CD4-positive, alpha-beta T cell treated with Interleukin-1 beta for 1 hour (primary cell): ENCODE measurements at places on chromosomes 6 and 20.
A peak's percentile ranks its signal among the peaks of the same experiment; 100 is the strongest.

DNA sequence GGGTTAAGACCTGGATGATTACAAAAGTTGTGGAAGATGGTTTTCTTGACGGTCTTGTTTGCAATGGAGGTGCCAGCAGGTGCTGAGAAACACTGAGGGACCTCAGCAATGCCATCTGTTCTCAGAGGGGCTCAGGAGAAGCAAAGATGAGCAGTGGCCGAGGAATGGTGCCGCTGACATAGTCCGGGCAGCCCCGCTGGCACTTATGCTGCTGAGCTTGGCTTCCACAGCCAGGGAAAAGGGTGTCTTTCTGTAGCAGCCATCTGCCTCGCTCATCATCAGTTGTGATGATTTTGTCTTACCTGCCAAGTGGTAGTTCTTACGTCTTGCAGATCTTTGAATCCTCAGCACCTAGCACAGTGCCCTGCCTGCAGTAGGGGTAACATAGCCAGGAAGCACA, 55.7 kb downstream of the PPP1R14C start:
- DNase-seq, result no peak

DNA sequence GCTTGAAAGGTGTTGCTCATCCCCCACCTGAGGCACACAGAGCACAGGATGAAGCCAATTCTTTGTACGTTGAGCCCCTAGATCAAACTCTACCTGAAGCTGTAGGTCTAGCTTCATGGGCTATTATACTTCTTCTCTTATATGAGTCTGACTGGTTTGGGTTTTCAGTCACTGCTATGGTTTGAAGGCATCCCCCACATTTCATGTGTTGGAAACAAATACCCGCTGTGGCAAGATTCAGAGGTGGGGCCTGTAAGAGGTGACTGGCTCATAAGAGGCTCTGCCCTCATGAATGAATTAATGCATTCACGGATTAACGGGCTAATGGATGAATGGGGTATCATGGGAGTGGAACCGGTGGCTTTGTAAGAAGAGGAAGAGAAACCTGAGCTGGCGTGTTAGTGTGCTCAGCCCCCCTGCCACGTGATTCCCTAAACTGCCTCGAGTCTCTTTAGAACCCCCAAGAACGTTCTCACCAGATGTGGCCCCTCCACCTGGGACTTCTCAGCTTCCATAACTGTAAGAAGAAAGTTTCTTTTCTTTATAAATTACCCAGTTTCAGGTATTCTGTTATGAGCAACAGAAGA, 39.2 kb downstream of the PREX1 start:
- peak; percentile 44 for DNase-seq

GRCh38 chr20:19840111-19840710, 82.2 kb downstream of the RIN2 start:
- no peak for DNase-seq

DNA sequence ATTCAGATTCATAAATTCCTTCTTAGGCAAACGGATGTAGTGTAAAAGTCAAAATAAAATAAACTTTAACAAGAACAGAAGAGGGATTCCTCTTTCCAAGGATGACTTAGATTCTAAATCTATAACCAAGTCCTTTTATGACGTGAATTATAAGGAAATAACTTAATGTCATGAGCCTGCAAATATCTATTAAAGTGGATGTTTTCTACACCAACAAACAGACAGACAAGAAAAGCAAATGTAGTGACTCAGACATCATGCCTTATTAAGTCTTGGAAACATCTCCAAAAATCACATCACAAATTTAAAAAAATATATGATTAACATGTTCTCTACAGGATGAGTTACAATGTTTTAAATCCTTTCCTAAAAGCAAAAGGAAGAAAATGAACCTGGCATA, 397.1 kb downstream of the ESR1 start:
- no peak for DNase-seq

GRCh38 chr6:170143401-170144150, 147.3 kb downstream of the DLL1 start:
- DNase-seq, result no peak

DNA sequence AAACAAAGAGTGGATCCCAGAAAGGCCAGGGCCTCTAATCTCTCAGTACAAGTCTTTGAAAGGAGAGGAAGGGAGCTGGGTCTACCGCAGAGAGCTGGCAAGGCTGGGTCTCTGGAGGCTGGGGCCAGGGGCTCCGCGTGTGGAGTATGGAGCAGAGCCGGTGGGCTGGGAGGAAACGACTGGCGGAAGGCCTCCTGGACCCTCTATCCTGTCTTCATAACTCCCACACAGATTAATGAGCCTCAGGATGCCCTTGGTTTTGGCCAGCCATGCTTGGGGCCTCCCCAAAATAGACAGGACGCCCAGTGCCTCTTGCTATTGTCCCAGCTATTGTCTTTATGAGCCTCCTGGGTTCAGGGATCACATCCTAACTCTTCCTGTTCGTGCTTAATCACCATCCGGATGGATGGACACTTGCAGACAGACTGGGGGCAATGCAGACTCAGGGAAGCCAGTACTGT, 306.4 kb downstream of the DHX35 start:
- no peak for DNase-seq

- DNase-seq, result no peak
Measured at GRCh38 chr6:159830501-159831372, 30.7 kb downstream of the PNLDC1 start.

DNA sequence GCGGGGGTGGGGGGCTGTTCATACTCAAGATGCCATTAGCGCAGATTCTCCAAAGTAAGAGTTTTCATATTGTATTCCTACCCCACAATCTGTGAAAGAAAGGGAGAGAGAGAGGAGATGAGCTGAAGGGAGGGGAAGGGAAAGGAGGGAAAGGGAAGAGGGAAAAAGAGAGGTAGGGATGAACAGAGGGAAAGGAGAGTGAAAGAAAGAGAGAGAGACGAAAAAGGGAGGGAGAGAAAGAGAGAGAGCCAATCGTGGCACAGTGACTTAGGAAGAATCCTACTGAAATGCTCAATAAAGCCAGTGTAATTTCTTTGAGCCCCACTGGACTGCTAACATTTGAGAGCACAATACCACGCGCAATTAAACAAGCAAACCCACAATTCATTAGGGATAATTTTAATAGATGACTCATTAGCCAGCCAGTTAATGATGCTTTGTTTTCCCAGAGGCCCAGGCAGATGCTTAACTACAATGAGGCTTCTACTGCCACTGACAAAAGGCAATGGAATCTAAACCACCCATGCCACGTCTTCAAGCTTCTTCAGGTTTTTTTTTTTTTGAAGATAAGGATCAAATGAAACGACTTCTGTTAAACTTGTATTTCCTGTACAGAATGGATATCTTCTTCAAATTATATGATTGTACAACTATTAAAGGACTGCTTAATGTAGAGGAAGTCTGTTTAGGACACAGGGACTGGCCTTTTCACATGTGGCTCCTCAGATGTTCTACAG, 306.8 kb downstream of the FOXC1 start:
- DNase-seq, result no peak

DNA sequence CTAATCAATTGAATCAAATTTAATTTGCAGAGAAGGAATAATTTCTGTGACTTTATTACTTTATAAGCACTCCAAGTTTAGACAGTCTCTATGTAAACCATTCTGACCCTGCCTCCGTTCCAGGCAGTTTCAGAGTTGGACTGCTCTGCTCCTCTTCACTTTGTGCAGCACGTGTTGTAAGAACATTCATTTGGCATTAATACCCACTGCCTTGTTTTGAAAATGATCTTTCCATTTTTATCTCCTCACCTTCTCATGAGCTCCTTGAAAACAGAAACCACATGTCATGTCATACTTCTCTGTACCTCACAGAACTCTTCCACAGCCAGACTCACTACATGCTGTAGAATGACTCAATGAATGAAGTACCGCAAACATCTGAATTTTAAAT, 25.5 kb downstream of the SLC22A1 start:
- DNase-seq, result no peak

DNA sequence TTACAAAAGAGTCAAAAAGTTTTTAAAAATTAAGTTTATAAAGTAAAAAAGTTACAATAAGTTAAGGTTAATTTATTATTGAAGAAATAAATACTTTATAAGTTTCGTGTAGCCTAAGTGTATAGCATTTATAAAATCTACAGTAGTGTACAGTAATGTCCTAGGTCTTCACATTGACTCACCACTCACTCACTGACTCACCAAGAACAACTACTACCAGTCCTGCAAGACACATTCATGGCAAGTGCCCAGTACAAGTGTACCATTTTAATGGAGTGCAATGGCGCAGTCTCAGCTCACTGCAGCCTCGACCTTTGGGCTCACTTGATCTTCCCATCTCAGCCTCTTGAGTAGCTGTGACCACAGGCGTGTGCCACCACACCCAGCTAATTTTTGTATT, 128.2 kb downstream of the GPX5 start:
- no peak for DNase-seq

DNA sequence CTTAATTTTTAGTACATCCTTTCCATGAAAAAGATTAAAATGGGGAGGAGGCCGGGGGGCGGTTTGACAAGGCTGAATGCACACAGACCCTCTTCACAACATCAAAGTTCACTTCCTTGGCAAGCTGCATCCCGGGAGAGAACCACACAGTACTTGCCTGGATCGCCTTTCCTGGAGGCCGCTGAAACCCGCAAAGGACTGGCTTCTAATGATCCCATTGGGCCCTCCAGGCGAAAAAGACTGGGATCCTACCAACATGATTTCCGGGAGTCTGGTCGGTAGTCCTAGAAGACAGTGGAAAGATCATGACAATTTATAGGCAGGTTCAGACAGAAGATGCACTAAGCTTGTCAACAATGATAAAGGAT, 60.2 kb downstream of the RIPOR2 start:
- no peak for DNase-seq

GRCh38 chr6:150735341-150735851, 130.1 kb upstream of the MTHFD1L start:
- DNase-seq, result no peak

- DNase-seq, result no peak
Measured at GRCh38 chr6:73562558-73562957, 41.7 kb upstream of the EEF1A1 start.

DNA sequence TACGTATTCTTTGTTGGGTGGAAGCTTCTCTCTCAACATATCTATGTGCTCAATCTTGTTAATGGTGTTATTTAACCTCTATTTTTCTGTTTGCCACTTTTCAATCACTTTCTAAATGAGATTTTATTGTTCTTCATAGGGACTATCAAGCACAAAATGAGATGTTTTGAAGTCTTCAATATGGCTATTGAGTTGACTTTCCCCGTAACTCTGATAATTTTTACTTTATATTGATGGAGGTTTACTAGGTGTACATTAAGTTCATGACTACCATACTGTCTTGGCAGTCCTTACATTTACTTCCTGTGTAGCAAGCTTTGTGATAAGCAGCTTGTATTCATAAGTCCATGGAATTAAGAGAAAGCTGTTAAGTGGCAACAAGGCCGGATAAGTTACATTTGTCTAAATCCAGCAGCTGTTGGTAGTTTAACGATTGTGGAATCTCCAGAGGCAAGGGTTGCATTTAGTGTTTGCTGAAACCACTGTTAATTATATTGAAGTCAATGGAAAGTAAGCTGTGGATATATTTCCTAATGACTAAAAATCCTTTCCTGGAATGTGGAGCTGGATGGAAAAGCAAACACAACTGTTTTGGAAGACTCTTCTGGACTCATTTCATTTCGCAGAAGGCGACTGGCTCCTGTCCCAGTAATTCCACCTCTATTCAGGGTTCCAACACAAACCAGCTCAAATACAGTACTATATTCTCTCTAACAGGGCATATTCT, 57.3 kb upstream of the SMIM29 start:
- DNase-seq, result no peak

DNA sequence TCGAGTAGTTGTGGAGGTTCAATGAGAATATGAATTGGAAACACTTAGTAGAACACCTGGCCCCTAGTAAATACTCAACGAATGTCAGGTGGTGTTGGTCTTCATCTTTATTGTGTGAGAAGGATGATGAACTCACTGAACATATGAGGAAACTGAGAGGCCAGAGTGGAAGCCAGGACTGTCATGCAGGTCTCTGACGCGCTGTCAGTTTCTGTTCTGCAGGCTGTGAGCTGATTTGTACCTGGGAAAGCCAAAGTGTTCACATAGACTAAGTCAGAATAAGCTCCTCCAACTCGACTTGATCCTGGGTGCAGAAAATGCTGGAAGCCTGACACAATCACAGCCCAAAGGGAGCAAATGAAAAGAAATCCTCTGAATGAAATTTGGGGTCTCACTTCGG, 222.2 kb downstream of the LY86 start:
- no peak for DNase-seq

GRCh38 chr6:142013875-142014495, 118.7 kb upstream of the GJE1 start:
- no peak for DNase-seq

DNA sequence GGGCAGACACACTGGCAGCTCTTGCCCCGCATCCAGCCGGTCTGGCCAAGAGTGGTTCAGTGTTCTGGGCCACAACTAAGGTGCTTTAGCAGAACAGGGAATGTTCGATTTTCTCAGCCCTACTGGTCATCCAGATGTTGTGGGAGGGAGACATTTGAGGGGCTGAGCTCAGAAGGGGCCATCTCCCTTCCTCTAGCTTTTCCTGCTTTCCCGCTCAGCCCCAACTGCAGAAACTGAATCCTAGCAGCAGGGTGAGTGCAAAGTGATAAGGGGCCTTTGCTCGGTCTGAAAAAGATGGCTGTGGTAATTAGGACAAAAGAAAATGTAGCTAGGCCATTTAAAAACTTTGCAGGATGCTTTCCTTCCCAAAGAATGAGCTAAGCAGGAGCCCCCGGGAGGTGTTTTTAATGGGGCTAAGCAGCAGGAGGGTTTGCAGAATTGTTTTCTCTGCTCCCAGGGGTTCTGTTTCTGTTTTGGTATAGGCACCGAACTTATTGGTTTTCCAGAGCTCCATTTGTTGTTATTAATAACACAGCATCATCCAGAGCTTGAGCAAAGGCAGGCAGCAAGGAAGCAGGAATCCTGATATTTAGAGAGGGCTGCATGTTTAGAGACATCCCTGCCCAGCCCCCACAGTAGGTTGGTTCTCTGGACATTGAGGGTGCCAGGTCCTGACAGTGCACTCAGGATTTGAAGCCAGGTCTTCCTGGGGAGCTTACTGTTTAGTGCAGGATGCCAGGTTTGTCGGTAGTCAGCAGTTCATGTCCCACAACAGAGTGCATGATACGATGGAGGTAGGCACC, 210.9 kb downstream of the SLC24A3 start:
- DNase-seq, result no peak

DNA sequence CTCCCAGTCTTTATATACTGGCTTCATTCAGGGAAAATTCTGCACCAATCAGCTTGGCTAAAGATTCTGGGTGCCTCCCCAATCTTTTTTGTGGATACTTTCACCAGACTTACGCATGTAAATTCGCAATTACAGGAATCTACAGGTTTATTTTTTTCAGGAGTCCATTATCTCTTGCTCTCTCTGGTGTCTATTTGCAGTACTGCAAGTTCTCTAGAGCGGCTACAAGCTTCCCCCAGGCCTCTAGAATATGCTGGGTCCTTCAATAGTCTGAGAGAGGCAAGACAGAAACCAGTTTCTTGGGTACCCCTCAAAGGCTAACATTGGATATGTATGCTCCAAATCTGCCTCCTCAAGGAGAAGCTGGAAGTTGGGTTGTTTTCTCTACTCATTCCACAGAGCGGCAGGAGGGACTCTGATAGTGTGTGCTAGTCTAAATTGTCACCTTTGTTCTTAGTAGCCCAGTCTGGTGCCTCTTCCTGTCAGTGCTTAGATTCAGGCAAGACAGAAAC, 58.5 kb downstream of the SUN5 start:
- DNase-seq, result peak; percentile 55
